ENCODE measurements at places on chromosomes 6 and 20. TPM values are rescaled to one million over a fixed set of nuclear protein-coding genes. Genes with fewer than 3 reads are reported as not detected.

DNA sequence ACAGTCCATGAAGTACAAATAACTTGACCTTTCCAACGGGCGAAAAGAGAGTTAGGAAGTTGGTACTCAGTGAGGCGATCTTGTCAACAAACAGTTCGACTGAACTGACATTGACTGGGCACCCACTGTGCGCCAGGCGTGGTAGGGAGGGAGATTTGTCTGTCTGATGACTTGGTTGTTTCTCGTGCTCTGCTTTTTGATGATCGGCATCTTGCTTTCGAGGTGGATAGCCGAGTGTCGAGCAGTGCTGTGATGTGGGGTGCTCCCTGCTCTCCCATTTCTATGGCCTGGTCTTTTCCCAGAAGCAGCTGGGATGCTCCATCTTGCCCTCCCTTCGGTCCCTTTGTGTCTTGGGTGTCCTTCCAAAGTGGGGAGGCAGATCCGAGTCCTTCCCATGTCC is 30.4 kb downstream of the RPP40 start:
- no peak overlapping the region for H3K4me3 ChIP-seq
- H3K36me3 ChIP-seq = no peaks in the 10 kb centered on the region
- DNase-seq = no peak
- H3K4me1 ChIP-seq = no peaks in the 10 kb centered on the region
- no peaks in the 10 kb centered on the region for H3K27me3 ChIP-seq
- no peak overlapping the region for H3K27ac ChIP-seq

DNA sequence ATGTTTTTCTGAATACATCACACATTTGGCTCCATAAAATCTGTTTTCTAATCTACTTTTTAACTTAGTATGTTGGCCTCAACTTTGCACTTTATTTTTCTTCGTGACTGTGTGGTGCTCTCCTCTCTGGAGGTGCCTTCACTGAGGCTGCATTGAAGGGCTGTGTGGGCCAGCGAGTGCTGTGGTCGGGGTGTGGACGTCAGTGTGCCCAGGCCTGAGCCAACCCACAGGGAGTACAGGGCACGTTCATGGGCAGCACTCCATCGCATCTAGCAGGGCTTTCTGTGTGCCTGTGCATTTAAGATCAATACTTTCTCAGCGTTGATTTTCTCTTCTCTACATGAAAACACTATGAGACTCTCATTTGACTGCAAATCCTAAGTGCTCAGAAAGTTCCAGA is 37.8 kb downstream of the DACT2 start:
- H3K27ac ChIP-seq = no peak overlapping the region
- no peak overlapping the region for H3K4me3 ChIP-seq
- no peaks in the 10 kb centered on the region for H3K4me1 ChIP-seq
- H3K27me3 ChIP-seq = no peaks in the 10 kb centered on the region
- no peaks in the 10 kb centered on the region for H3K36me3 ChIP-seq
- DNase-seq = no peak

DNA sequence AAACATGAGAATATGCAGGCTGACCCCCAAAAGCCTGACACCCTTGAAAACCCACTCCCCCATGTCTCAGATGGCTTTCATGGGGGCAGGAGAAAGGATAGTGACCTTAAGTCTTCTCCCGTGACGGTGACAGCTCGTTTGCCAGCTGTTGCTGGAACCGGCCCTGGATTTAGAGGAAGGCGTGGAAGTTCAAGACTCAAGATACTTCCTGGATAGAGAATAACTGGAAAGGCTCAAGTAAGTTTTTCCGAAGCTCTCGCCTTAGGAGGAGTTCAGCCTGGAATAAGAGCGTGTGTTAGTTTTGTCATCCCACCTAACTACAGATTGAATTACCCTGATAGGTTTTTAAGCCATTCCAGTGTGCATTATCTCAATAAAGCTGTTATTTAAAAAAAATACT is 11.6 kb upstream of the MTG2 start:
- H3K4me3 ChIP-seq = no peak overlapping the region
- no peaks in the 10 kb centered on the region for H3K36me3 ChIP-seq
- H3K4me1 ChIP-seq = no peaks in the 10 kb centered on the region
- no peak overlapping the region for H3K27ac ChIP-seq
- H3K27me3 ChIP-seq = no peaks in the 10 kb centered on the region

DNA sequence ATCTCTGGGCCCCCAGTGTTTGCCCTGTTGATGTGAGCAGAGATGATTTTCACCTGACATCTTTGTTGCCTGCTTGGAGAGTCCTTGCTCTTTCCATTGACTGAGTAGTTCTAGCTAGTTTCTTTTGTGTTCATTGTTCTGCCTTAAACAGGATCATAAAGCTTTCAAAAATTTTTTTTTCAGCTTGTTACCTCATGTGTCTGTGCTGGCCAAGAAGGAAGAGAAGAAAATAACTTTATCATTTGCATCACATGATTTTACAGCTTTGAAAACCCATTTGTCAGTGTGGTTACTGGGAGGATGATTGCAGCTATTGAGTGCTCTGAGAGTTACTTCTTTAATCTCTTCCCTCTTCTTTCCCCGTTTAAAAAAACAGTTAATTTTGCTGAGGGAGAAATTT is 16.0 kb downstream of the FOXO3 start:
- no peak overlapping the region for H3K4me3 ChIP-seq
- H3K27ac ChIP-seq = peak overlapping the region; percentile 14
- DNase-seq = no peak
- peaks cover 16% of the 10 kb centered on the region for H3K36me3 ChIP-seq
- peaks cover 44% of the 10 kb centered on the region for H3K4me1 ChIP-seq

GRCh38 chr20:3930265-3931206 is 41.3 kb downstream of the PANK2 start:
- no peaks in the 10 kb centered on the region for H3K27me3 ChIP-seq
- no peak for DNase-seq
- H3K4me3 ChIP-seq = no peak overlapping the region
- no peaks in the 10 kb centered on the region for H3K36me3 ChIP-seq

DNA sequence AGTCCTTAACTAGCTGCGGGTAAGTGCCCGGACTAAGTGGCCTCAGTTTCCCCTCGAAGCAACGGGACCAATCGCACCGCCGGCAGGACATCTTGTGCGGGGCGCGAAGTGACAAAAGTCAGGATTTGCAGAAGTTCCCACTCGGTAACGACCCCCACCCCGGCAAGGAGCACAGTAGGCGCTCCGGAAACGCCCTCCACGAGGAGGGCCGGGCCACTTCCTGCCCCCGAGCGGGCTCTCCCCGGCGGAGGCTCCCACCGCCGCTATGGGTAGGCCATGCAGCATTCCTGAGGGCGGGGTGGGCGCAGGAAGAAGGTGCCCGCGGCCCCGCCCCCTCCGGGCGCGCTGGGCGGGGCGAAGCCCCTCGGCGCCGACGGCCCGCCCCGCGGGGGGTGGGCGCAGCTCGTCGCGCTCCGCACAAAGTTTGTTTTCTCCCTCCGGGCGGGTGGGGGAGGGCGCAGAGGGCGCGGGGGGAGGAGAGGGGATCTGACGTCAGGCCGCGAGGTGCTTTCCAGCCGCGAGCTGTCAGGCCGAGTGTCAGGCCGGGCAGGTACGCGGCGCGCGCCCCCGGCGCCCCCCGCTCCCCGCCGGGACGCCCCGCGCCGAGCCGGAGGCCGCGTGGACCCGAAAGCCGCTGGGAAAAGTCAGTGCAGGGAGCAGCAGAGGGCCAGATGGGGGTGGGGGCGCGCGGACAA is at the start of gene TGIF2:
Gene TGIF2, plus strand, starts transcription at position 495 of the 695 bp plus-strand sequence. CDS start 5,178 bp downstream, outside the sequence.
- peak; percentile 85 for DNase-seq
- peaks cover 6% of the 10 kb centered on the region for H3K4me1 ChIP-seq
- no peaks in the 10 kb centered on the region for H3K27me3 ChIP-seq
- no peaks in the 10 kb centered on the region for H3K36me3 ChIP-seq
- peak within 1 kb of the TSS; percentile 84 for H3K4me3 ChIP-seq
- H3K27ac ChIP-seq = peak within 1 kb of the TSS; percentile 89

DNA sequence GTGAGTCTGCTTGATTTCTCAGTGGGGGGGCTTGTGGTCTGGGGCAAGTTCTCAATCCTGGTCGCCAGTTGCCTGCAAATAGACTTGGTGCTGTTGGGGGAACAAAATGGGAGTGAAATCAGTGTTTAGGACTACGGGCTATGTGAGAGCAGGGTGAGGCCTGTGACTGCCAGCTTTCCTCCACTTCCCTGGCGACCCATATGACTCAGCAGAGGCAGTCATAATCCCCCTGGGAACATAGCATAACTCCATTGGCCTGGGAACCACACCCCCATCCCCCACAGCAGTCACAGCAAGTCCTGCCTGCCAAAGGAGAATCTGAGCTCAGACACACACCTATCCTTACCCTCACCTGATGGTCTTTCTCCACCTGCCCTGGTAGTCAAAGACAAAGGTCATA is 387.9 kb downstream of the LMBRD1 start:
- H3K27me3 ChIP-seq = no peaks in the 10 kb centered on the region
- H3K4me1 ChIP-seq = no peaks in the 10 kb centered on the region
- H3K36me3 ChIP-seq = no peaks in the 10 kb centered on the region

DNA sequence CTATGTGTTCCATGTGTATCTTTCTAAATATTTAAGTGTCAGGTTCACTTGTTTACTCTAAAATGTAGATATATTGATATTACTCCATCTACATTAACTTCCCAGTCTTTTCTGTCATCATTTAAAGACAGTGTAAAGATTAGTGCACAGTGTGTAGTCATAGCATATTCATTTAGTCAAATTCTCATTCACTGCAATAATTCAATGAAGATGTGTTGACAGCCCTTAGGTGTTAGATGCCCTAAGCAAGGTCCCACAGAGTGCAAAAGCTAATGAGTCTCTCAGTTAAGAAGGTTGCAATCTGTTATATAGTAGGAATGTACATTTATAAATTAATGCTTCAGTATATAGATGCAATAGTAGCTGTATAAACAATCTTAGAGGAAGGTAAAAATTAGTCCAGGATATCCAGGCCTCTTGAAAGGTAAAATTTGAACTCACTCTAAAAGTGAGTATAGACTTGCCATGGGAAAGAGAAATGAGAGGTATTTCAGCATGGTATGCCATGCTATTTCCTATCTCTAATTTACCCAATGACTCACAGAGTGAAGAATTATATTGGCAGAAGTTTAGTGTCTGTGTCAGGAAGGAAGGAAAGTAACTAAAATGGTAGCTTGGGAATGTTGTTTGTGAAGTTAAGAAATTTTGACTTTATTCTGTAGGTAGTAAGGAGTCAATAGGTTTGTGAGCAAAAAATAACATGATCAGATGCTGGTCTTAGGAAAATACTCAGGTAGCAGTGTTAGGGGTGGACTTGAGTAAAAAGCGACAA is 969.9 kb upstream of the CITED2 start:
- no peaks in the 10 kb centered on the region for H3K36me3 ChIP-seq
- no peaks in the 10 kb centered on the region for H3K27me3 ChIP-seq
- H3K4me3 ChIP-seq = no peak overlapping the region
- H3K27ac ChIP-seq = no peak overlapping the region

DNA sequence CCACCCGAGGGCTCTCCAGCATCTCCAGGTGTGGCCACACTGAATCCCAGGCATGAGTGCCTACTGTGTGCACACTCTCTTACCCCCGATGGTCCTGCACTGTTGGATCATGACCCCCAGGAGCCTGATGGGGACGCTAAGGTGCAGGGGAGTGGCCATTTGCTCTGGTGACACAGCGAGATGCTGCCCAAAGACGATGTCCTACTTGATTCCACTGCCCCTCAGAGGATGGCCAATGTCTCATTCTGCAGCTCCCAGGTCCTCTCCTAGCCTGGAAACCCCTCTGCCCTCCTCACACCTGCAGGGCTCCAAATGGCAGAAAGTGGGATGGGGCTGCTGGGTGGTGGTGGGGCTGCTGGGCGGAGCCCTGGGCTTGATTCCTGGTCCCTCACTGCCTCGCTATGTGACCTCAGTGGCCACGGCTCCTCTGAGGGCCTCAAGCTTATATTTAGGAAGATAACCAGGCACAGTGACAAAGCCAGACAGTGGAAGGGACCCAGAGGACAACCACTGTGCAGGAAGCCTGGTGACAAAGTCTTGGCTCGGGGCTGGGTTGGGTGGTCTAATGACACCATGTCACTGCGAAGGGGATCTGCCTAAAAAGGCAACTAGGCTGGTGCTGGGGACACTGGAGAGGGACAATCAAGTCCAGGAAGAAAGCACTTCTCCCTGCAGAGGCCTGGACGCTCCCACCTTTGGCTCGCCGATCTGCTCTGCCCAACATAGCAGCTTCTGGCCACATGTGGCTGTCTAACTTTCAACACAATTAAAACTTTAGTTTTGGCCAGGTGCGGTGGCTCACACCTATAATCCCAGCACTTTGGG is 28.4 kb downstream of the TGM2 start:
- H3K4me1 ChIP-seq = no peaks in the 10 kb centered on the region
- no peak for DNase-seq
- H3K27ac ChIP-seq = no peak overlapping the region
- H3K4me3 ChIP-seq = no peak overlapping the region
- no peaks in the 10 kb centered on the region for H3K36me3 ChIP-seq
- no peaks in the 10 kb centered on the region for H3K27me3 ChIP-seq

DNA sequence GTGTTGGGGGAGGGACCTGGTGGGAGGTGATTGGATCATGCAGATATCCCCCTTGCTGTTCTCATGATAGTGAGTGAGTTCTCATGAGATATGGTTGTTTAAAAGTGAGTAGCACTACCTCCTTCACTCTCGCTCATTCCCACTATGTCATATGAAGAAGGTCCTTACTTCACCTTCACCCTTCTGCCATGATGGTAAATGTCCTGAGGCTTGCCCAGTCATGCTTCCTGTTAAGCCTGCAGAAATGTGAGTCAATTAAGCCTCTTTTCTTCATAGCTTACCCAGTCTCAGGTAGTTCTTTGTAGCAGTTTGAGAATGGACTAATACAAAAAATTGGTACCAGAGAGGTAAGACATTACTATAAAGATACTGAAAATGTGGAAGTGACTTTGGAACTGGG is 425.9 kb downstream of the HTR1B start:
- H3K36me3 ChIP-seq = no peaks in the 10 kb centered on the region
- H3K4me3 ChIP-seq = no peak overlapping the region
- no peak overlapping the region for H3K27ac ChIP-seq
- no peak for DNase-seq

- no peak overlapping the region for H3K27ac ChIP-seq
- DNase-seq = no peak
- H3K4me3 ChIP-seq = no peak overlapping the region
- H3K27me3 ChIP-seq = no peaks in the 10 kb centered on the region
- no peaks in the 10 kb centered on the region for H3K4me1 ChIP-seq
- peaks cover 7% of the 10 kb centered on the region for H3K36me3 ChIP-seq
These were observed 44.3 kb downstream of the TM9SF4 start for GRCh38 chr20:32153771-32154170.

DNA sequence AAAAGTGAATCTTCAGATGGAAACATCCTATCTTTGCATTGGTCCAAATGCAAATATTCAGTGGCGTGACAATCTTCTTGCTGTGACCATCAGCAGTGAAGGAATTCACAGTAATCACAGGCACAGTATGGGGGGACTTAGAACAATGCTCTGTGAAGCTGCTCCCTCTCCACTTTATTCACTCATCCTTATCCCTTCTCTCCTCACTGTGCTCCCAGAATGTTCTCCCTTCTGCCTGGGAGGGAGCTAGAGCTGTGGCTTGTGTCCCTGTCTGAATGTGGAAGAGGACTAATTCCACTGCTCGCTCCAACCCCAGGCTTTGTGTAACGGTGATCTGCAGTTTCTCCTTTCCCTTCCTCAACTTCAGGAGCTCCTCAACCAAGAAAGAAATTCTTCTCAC is 243.7 kb downstream of the ALDH8A1 start:
- H3K4me3 ChIP-seq = no peak overlapping the region
- H3K27me3 ChIP-seq = no peaks in the 10 kb centered on the region
- H3K36me3 ChIP-seq = no peaks in the 10 kb centered on the region
- H3K4me1 ChIP-seq = no peaks in the 10 kb centered on the region
- no peak for DNase-seq

ZNF334 gene
- 3.5 TPM for total RNA-seq

SIRPD gene
- total RNA-seq = not detected

LIN28B gene
- not detected for total RNA-seq

TINAG gene
- total RNA-seq = not detected

CLPSL1 gene
- total RNA-seq = 29.3 TPM
